ENCODE measurements at places on chromosomes 7 and 10.

DNA sequence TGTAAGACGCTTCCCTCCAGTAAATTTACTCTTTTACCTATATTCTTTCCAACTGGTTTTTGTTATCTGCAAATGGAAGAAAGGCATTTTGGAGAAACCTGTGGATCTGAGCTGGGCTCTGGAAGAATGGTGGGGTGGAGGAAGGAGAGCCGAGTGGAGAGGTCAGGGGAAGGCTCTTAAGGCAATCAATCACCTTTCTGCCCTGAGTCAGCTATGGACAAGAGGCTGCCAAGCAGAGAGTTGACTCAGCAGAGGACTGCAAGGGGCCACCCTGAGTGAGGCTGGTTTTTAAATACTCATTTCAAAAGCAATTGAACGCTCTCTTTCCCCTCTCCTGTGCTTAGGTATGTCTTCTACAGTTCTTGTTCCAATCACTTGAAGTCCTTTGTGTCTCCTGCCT lies 81.8 kb downstream of the SPAG6 start:
- DNase-seq, result no peak

DNA sequence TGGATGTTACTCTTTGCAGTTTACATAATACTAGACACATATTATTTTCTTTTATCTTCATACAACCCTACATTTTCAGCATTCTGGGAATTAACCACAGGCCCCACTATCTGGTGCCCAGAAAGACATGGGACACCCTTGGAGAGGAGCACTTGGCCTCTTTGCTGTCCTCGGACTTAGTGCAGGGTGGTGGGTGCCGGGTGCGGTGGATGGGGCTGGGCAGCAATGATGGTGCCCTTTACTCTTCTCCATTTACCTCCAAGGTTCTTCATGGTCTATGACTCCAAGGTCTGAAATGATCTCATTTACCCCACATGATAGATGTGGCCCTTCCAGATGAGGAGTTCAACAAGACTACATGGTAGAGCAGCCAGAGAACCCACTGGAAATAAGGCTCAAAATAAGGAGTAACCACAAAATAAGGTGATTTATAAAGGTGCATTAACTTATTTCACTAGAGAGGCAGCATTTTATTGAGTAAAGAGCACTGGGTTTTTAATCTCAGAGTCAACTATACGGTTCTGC lies 56.2 kb upstream of the IGFBP3 start:
- no peak for DNase-seq

DNA sequence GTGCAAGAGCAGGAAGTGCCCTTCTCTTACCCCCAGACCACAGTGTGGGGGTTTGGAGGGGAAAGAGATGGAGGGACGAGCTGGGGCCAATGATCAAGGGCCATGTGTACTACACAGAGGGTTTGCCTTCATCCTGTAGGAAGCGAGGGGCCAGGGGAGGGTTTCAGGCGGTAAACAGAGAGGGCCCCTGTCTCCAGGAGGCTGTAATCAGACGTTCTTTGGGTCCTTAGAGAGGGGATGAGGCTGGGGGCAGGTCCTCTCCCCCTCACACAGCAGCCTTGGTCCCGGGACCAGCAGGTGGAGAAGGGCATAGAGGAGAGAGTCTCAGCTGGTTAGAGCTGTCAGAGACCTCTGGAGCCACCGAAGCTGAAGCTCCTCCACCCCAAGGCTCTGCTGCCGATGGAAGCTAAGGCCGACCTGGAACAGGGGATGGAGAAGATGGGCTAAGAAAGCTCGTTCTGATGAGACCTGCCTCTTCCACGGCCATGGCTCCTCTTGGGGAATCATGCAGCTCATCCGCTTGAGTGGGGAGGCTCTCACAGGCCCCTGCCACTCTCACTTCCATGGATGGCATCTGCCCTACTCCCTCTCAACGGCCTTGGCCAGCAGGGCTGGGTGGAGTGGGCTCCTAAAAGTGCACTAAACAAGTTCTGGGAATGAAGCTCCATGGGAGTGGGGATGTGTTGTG lies 3.5 kb downstream of the LOXL4 start:
- DNase-seq, result no peak

GRCh38 chr7:138951953-138952352 lies 29.2 kb downstream of the KIAA1549 start:
- DNase-seq, result no peak

GRCh38 chr7:95199779-95200558 lies 124.4 kb downstream of the PON1 start:
- DNase-seq, result no peak

DNA sequence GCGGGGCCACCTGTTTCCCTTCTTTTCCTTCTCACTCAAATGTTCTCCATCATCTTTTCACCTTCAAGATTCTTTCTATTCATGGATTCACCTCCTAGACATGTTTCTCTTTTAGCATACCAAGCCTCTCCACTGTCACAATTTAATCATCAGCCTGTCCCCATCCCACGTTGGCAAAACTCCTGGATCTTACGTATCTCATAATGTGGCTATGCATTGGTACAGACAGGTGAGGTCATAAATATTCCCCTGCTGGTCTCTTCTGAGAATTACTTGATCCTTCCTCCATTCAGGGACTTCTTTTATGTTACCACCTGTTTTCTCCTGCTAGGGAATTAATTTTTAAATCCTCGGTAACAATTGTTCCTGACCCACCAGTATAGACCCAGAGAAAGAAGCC lies 262.6 kb upstream of the NEBL start:
- DNase-seq, result no peak

DNA sequence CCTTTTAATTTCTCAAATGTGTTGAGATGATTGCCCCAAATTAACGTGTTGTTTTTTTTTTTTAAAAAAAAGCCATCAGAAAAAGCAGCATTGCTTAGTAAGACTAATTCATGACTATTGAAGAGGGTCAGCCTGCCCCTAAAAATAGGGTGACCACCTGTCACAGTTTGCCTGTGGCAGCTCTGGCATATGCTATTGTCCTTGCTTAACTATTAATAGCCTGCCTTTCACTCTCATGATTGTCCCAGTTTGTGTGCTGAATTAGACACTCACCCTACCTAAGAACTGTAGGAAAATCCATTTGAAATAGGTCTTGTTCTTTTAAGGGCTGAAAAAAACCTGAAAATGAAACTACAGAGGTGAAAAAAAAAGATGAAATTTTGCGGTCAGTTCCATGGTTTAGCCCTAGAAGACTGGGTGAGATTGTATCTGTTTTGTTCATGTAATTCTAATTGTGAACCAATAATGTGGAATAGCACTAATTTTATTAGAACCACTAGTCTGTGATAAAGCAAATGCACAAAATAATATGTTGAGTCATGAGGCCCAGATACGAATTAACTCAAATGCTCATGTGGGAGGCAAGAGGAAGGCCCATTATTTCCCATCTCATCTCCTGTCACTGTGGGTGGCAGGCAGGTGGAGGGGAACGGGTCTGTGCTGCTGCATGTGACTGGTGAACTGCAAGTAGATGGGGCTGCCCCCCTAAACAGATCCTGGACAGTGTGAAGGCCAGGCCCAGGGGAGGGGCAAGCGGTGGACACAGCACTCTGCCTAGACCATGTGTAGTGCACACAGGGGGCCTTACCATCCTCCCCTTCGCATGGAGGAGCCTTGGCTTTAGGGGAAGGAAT lies 265.4 kb upstream of the NFE2L3 start:
- DNase-seq, result no peak

GRCh38 chr7:26398756-26399509 lies 107.3 kb downstream of the SNX10 start:
- DNase-seq, result peak; percentile 68
